Activated CD4-positive, alpha-beta T cell treated with anti-CD3 and anti-CD28 coated beads, Interleukin-2, Interleukin-6, amounts not matched to agents 100 ng/mL and 50 ng/mL, durations not matched to agents 16 hours and 8 hours (primary cell): ENCODE measurements at places on chromosomes 1 and 21.

DNA sequence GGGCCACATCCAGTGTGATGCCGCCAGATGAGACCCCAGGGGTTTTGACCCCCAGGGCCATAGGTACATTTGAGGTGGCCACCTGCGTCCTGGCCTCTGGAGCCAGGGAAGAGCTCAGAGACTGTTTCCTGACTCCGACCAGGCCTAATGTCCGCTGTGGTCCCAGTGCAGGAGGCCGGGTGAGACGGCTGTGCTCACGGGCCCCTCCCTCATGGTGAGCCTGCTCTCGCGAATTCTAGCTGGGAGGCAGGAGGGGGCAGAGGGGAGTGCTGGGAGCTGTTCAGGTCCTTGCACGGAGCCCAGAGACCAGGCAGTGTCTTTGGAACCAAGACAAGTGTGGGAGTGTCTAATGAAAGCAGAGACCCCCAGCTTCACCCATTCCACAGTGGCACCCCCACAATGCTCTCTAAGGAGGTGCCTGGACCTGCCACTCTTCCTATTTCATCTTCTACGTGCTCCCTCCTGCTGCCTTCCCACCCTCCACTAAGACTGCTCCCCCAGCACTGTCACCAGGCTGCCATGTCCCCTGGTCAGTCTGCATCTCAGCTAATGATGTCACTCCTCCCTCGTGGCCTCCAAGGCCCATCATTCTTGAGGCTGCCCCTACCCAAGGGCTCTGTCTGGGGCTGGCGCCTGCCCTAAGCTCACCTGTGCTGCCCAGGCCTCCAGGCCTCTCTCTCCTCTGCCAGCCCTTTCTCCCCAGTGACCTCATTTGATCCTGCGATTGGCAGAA, 256.3 kb upstream of the C1orf174 start:
- no peak for DNase-seq

- DNase-seq, result no peak
Measured at GRCh38 chr1:145747398-145748247, 28.3 kb downstream of the CD160 start.

DNA sequence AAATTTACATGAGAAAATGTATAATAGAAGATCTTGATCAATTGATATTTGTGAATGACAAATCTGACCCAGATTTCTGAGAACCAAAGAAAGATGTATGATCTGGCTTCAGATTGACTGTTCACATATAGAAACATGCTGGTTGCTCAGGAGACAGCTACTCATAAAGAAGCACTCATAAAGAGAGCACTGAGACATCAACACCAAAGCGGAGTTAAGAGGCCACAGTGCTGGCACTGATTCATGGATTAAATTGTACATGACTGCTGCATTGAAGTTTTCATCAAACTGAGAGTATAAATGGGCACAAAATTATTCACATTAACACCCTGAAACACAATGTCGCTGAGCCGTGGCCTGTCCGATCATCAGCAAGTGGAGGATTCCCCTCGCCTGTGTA, 46.2 kb downstream of the SH3GLB1 start:
- peak; percentile 25 for DNase-seq

DNA sequence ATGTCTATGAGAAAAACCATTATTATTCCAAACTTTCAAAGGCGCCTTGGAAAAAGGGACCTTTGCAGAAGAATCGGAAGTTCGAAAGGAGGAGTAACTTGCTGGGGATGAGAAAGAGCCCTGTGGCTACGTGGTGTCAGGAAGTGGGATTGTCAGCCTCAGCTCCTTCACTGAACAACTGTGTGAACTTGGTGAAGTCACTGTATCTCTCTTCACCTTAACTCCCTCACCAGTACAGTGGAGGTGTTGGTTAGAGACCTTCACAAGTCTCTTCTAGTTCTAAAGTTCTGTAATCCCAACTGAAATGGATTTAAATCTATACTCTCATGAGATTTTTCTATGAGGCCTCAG, 285.6 kb downstream of the CACNA1E start:
- DNase-seq, result no peak

DNA sequence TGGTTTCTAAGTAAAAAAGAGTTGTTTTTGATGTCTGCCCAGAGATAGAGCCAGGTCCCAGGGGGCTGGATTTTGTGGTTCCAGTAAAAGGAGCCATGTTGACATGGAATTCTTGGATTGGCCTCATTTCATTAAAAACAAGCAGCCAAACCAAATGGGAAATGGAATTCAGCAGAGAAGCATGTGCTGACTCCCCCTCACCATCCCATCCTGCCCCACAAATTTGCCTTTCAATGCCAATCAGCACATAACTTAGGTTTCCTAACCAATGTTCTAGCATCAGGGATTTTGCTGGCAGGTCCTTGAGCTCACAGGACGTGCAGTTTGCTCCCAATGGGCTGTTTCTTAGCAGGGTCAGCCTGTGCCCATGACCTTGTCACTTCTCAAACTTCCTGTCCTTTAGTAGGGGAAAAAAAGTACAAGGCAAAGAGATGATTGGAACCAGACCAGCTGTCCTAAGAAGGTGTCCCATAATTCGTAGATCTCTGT, 101.5 kb upstream of the GADD45A start:
- DNase-seq, result no peak

DNA sequence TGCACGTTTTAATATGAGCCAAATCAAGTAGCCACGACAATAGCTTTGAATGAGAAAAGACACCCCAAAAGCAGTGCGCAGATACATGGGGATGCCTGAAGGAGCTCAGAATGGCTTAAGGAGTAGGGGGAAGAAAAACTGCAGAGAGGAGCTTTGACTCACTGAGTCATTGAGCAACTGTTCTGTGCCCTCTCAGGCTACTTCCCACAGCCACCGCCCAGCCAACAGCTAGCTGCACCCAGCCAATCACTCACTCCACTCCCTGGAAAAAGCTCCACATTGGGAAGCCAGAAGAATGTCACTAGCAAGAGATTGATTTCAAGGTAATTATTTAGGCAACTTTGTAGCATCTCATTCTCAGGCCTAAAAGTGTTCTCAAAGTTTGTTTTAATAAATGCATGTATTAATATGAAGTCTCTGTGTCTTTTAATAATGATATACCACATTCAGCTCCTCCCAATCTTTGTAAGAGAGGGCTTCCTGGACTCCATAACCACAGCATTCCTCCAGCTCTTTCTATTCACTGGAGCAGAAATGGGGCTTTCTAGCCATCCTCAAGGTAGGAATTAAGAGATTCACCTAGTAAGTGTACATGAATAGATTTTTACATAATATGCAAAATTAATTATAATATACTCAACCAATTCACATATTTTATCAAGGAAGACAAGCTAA, 16.8 kb downstream of the DUSP10 start:
- DNase-seq, result no peak

DNA sequence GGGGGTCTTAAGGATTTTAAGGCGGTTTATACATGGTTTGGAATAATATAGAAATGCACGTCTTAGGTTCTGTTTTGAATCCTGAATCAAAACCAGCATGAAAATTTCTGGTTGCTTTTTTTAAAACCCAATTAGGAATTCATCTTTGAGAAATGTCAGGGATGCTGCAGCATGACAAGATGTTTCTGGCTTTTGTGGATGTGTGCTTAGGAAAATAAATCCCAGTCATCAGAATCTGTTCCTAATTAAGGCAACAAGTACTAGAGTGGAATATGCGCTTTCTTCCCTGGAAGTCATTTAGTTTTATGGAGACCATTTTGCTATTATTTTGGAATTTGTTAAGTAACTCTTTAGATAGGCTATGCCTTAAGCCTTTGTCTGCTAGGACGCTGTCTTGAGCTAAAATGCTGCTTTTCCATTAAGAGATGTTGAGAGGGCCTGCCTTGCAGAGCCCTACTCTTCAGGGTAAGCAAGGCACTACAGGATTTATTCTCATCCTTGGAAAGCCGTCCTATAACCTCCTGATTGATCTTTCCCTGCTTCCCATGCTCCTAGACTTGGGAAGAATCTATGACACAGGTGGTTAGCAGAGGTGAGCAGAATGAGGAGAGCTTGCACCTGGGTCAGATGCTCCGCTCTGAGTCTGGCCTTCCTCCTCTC, 332.8 kb downstream of the DISC1 start:
- no peak for DNase-seq

GRCh38 chr1:198849093-198849492, 210.3 kb downstream of the PTPRC start:
- no peak for DNase-seq

- no peak for DNase-seq
Measured at GRCh38 chr1:143680304-143680703, 291.5 kb downstream of the FAM72C start.

DNA sequence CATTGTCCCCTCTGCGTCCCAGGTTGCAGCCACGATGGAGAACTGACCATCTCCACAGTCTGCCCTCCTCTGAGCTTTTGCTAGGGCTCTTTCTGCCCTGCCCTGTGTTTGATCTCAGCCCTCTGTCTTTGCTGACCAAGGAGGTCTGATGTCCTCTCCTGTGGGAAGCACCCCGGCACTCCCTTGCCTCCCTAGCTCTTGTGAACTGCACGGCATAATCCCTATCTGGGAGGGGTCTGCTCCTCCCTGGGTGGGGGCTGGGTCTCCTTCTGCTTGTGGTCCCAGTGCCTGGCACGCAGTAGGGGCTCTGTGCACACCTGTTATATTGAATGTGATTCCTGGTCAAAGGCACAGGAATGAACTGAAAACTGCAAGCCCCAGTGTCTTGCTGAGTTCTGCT, 2.4 kb downstream of the DRAXIN start:
- DNase-seq, result no peak
